ENCODE measurements at places on chromosomes 5 and 9.

GRCh38 chr5:172736508-172737135 is 34.4 kb downstream of the DUSP1 start:
- no peak for DNase-seq

- DNase-seq, result no peak
These were observed 20.3 kb downstream of the GFPT2 start for GRCh38 chr5:180332861-180333260.

DNA sequence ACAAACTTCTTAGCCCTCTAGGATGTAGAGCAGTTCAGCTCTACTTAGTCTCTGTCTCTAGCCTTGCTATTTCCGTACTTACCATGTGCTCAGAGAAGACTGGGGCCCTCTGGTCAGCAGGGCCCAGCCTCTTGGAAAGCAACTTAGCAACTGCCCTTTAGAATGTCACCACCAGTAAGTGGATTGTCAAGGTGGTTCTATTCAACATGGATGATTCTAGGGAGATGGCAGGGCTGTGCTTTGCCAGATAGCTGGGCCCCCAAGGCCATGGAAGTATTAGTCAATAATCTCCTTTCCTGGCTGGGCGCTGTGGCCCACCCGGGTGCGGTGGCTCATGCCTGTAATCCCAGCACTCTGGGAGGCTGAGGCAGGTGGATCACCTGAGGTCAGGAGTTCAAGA is 177.6 kb upstream of the MVB12B start:
- no peak for DNase-seq

GRCh38 chr5:14665101-14665822 is 744 bp downstream of the OTULIN start:
- no peak for DNase-seq

- DNase-seq, result no peak
These were observed 231.5 kb downstream of the FANCC start for GRCh38 chr9:95085861-95086563.

GRCh38 chr5:167730121-167730520 is 561.3 kb upstream of the WWC1 start:
- no peak for DNase-seq

GRCh38 chr9:5593904-5594303 is 35.0 kb upstream of the RIC1 start:
- DNase-seq, result no peak

- DNase-seq, result no peak
These were observed 1.9 kb downstream of the GCNT4 start for GRCh38 chr5:75050415-75050814.

GRCh38 chr9:137797206-137798120 is 80.1 kb upstream of the CACNA1B start:
- DNase-seq, result no peak

GRCh38 chr9:123378025-123378424 is 22.0 kb downstream of the CRB2 start:
- no peak for DNase-seq

- no peak for DNase-seq
These were observed 25.6 kb downstream of the OR2V2 start for GRCh38 chr5:181173027-181173419.

DNA sequence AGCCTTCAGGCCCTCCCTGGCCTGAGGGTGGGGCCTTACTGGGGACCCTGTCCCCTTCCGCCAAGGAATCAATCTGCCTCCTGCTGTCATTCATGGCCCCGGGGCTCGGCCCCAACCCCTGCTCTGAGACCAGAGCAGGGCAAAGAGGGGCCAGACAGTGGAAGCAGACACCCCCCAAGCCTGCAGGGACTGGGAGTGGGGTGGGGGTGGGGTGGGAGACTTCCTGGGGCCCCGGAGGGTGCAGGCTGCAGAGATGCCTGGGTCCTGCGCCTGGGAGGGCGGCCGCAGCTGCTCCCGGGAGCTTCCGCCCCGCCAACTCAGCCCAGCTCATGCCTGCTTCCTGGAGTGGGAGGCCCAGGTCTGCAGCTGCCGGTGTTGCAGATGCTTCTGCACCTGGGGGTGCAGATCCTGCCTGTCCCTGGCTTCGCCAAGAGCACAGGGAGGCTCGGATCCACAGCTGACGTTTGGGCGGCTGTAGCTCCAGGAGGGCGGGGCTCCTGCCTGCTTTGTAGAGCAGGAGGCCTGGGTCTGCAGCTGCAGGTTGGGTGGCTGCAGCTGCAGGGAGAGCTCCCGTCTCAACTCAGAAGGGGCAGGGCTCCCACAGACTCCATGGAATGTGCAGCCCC is 6.2 kb downstream of the KIF4B start:
- no peak for DNase-seq

- DNase-seq, result no peak
These were observed 111.4 kb downstream of the FANCC start for GRCh38 chr9:95206143-95206542.

GRCh38 chr5:52887066-52887465 is 99.3 kb downstream of the ITGA1 start:
- no peak for DNase-seq

GRCh38 chr5:93887678-93888077 is 146.3 kb upstream of the POU5F2 start:
- DNase-seq, result no peak

DNA sequence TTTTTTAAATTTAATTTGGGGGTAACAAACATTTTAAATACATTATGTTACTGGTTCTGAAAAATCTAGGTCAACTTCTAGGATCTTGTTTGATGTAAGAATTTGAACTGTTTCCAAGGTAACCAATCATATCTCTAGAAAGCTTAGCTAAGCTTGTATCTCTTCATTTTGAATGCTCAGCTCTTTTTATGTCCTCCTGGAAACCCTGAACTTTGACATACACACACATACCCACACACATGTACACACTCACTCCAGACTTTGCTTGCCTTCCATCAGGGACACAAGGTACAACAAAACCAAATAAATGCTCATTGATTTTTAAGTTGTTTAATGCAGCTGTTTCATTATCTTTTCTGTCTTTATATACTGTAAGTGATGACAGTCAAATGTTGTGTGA is 178.5 kb downstream of the RAB3C start:
- DNase-seq, result no peak

DNA sequence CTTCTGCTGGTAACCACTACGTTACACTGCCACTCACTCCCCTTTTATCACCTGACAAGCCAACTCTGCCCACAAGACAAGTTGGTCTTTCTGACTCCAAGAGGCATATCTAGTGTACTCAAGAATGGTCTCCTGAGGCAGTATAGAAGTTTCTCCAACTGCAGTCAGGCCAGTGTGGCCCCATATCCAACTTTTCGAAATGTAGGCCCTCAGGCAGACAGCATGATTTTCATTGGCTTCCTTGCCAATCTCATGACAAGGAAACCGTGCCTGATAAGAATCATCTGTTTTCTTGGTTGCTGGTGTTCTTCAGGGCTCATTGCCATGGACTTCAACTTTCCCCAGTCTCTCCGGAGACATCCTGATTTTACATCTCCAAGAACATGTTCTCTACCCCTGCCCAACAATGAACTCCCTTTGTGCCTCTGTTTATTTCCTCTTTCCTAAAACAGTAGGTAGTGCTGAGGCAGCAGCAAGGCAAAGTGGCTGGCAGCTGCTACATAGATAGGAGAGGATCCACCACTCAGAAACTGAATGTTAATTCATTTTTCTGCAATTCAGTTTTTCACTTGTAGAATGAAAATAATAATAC is 62.6 kb upstream of the SEMA6A start:
- no peak for DNase-seq

- DNase-seq, result no peak
These were observed 1.9 kb upstream of the PPP2CA start for GRCh38 chr5:134227776-134228175.

DNA sequence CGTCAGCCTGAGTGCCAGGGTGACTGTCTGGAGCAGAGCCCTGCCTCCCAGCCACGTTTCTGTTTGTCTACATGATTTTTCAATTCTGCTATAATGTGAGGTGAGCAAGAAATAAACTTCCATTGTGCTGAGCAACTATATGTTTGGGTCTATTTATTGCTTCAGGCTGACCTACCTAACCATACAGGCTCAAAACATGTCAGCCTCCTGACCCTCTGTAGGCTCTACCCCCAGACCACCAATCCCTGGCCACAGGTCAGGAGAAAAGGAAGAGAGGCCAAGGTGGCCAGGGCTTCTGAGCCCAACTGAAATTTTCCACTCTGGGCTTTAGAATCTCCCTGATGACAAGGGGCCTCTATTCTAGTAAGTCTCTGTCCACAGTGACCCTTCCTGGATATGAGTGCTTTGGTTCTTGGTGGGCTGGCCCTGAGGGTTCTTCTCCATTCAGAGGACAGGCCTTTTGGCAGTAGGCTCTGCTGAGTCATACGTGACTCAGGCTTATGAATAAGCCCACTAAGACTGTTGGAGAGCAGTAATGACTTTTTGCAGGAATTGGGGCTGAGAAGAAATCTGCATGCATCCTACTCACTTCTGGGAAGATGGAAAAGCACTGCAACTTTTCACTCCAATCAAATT is 117.2 kb upstream of the TBCA start:
- no peak for DNase-seq

DNA sequence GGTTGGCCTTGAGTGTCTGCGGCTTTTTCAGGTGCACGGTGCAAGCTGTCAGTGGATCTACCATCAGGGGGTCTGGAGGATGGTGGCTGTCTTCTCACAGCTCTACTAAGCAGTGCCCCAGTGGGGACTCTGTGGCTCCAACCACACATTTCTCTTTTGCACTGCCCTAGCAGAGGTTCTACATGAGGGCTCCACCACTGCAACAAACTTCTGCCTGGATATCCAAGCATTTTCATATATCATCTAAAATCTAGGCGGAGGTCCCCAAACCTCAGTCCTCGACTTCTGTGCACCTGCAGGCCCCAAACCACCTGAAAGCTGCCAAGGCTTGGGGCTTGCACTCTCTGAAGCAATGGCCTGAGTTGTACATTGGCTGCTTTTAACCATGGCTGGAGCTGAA is 601.5 kb downstream of the MTRR start:
- DNase-seq, result no peak

DNA sequence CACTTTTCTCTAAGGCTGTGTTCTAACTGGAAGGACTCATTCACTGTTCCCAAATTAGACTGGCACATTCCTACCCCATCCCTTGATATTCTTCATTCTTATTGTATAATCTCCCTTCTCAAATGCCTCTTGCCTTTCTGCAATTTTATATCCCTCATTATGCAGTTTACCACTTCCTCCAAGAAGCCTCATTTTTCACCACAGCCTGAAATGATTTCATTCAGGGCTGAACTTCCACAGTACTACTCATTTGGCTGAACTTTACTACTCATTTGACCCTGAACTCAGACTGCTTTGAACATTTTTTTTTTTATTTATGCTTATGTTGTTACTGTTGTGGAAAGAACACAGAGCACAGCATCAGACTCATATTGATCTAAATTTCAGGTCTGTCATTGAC is 32.7 kb downstream of the GRIA1 start:
- DNase-seq, result no peak

DNA sequence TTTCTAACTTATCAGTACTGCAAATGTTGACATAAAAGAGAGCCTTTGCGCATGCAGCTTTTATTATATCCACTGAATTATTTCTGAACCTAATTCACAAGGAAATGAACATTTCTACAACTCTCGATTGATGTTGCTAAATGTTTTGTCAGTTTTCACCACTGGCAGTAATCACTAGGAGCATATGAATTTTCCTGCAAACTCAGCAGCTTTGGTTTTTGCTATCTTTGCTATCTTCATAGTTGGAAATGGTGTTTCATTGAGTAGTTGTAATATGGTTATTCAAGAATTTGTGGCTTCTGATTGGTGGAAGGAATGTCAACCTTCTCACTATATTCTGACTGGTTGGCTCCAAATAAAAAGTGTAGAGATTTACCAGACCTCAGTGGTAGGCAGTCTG is 8.9 kb upstream of the SHC3 start:
- DNase-seq, result no peak

GRCh38 chr5:78293851-78294247 is 649 bp downstream of the AP3B1 start:
- DNase-seq, result no peak

- no peak for DNase-seq
These were observed 75.5 kb downstream of the EPB41L4B start for GRCh38 chr9:109245310-109245897.

GRCh38 chr5:149551227-149552037 is at the start of gene CSNK1A1:
TSS of gene CSNK1A1 (minus strand) at chr5:149551439. CDS start at chr5:149550964, 475 bp downstream.
- DNase-seq, result peak; percentile 97

DNA sequence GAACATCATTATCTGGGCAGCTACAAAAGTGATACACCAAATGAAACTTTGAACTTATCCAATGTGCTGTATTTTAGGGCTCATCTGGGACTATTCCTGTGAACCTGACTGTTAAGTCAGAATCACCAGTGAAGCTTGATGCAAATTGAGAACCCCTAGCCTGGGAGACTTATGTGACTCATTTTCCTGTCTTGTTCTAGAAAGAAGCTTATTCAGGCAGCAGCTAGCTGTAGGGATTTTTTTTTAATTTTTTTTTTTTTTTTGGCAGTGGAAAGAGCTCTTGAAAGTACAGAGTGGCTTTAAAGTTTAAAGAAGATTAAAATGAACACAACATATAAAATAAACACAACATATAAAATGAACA is 81.1 kb upstream of the TNFAIP8 start:
- DNase-seq, result no peak

DNA sequence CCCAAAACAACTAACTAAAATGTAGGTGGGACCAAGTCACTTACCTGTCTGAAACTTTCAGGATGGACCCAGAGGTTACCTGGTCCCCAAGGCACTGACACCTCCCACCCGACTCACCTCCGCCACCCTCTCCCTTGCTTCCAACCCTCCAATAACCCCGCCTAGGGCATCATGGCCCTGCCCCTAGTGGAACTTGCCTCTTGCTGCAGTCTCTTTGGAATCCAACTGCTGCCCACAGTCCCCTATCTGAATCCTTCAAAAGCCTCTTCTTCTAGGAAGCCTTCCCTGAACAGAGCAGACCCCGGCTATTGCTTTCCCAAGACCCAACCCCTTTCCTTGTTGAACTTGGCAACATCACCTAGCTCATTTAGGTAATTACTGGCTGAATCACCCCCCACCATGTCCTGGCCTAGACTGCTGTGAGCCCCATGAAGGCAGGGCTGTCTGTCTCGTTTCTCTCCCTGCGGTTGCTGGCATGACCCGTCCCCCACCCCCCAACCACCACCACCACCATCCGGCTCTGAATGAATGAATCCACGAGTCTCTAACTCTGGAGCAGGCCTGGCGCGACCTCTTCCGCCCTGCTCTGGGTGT is 9.4 kb downstream of the CRB2 start:
- DNase-seq, result no peak

GRCh38 chr5:155004138-155004744 is 9.3 kb upstream of the KIF4B start:
- peak; percentile 10 for DNase-seq

- no peak for DNase-seq
These were observed 52.8 kb downstream of the ROR2 start for GRCh38 chr9:91897201-91897600.

DNA sequence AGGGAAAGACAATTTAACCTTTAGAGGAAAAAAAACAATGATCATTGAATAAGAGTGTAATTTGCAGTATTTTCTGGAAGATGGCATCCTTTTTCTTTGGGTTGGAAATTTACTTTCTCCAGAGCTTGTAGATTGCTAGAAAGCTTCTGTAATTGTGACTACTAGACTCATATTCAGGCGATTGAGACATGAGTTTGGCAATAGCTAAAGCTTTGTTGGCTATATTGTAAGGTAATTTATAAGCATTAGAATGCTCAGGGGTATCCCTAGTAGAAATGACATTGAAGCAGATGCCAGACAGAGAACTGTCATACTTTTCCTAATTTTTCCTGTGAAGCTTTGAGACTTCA is 115.3 kb downstream of the UNC13B start:
- DNase-seq, result no peak

- no peak for DNase-seq
These were observed 229.5 kb downstream of the PAPPA start for GRCh38 chr9:116383133-116383532.
